Activated T-helper 9 cell treated with anti-CD3 and anti-CD28 coated beads, Interleukin-2, amount 50 U/mL, for 16 hours (primary cell): ENCODE measurements at places on chromosomes 11 and 22.

DNA sequence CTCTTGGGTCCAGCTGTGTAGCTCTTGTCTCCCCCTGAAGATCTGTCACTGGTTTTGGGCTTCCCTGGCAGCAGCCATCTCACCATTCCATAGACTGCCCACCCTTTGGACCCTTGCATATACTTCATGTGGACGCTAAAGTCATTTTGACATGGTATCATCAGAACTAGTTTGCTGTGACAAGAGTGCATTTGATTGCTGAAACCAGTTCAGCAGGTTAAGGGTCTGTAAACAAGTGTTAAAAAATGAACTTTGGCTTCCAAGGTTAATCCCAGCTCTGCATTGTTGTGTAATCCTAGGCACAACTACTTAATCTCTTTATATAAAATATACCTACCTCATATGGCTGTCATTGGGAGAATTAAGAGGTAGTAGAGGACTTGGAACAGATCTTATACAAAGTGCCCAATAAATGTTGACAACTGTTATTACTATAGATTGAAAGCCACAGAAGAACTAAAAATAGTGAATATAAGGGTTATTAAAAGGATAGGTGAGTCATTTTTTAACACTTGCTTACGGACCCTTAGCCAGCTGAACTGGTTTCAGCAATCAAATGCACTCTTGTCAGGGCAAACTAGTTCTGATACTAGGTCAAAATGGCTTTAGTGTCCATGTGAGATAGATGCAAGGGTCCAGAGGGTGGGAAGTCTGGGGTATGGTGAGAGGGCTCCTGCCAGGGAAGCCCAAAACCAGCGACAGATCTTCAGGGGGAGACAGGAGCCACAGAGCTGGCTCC is 29.4 kb downstream of the CCDC90B start:
- DNase-seq = no peak

DNA sequence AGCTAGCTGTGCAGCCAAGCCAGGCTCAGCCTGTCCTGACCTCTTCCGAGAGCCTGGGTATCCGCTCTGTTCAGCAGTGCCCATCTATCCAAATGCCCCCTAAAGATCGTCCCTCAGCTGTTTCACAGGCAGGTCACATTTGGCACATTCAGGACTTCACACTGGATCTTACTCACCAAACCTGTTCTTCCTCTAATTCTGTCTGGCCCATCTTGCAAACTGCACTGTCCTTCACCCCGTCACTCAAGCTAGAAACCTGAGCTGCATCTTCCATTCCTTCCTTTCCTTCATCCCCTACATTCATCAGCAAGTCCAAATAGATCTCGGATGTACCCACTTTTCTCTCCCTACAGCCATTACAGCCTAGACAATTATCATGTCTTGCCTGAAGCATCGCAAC is 60.7 kb upstream of the CSNK2A3 start:
- no peak for DNase-seq

- DNase-seq = no peak
These were observed 2.1 kb downstream of the SMIM38 start for GRCh38 chr11:69157822-69158231.

- DNase-seq = no peak
These were observed 133.7 kb downstream of the ETS1 start for GRCh38 chr11:128453444-128454336.

- no peak for DNase-seq
These were observed 49.3 kb downstream of the AHNAK start for GRCh38 chr11:62497132-62497801.

DNA sequence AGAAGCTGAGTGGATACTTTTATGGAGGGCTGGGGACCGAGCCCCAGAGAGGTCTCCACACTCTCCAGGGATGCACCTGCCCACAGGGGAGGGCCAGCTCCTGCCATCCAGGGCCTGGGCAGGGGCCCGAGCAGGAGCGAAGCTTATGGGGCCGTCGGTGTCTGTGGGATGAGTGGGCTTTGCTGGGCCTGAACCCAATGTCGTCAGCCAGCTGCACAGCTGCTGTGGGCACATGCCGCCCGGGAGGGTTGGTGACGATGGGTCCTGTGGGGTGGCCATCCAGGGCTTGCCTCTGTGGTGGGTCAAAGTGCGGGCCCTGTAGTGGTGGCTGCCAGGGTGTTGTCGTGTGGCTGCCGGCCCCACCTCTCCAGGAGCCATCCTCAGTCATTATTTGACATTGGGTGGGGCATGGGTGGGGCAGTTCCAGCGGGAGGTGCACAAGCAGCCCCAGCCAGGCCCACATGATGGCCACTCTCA is 447.1 kb downstream of the TBC1D22A start:
- no peak for DNase-seq

- DNase-seq = no peak
These were observed 677.6 kb downstream of the NTM start for GRCh38 chr11:132048040-132048439.

GRCh38 chr11:126214441-126214840 is 2.9 kb downstream of the FAM118B start:
- no peak for DNase-seq

DNA sequence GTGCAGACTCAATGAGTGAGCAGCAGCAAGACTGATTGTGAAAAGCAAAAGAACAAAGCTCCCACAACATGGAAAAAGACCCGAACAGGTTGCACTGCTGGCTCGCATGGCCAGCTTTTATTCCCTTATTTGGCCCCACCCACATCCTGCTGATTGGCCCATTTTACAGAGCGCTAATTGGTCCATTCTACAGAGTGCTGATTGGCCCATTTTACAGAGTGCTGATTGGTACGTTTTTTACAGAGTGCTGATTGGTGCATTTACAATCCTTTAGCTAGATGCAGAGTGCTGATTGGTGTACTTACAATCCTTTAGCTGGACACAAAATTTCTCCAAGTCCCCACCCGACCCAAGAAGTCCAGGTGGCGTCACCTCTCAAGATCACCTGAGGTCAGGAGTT is 15.3 kb upstream of the SLC25A1 start:
- DNase-seq = no peak

DNA sequence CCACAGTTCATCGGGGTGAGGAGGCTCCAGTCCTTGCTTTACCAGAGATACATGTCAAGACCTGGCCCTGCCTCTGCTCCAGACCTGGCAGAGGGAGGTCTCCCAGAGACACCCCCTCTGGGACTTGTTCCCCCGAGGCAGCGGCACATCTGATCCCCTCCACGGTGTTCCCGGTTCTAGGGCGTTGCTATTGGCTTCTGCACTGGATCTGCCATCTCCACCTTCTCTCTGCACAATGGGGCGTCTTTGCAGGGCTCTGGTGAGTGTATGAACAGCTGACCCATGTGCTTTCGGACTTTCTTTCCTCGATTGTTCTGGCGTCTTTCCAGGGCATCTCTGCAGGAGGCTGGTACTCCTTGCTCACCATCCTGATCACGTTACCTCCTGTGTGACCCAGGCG is 930.4 kb downstream of the TBC1D22A start:
- DNase-seq = no peak
